ENCODE measurements at places on chromosomes 4 and X.

GRCh38 chr4:125727931-125728330 lies 413.2 kb downstream of the FAT4 start:
- no peak for DNase-seq

DNA sequence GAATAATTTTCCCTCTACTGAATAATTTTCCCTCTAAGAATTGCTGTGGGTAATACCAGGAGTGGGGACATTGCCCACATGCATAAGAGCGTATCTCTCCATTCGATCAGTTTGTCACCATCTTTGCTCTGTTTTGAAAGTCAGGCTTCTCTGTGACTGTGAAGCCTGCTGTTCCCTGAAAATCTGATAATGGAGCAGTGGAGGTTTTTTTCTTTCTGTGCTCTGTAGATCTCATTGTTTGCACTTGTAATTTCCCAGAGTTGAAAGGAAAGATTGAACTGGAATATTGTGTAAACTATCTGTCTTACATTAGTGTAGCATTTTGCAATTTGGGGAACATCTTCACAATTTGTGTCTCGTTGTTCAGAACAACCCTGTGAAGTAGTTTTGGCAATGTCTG lies 4.3 kb downstream of the ZXDB start:
- DNase-seq: no peak

GRCh38 chrX:35664833-35665232 lies 133.3 kb upstream of the MAGEB16 start:
- DNase-seq: no peak

GRCh38 chr4:1834047-1834775 lies 21.7 kb downstream of the LETM1 start:
- no peak for DNase-seq

DNA sequence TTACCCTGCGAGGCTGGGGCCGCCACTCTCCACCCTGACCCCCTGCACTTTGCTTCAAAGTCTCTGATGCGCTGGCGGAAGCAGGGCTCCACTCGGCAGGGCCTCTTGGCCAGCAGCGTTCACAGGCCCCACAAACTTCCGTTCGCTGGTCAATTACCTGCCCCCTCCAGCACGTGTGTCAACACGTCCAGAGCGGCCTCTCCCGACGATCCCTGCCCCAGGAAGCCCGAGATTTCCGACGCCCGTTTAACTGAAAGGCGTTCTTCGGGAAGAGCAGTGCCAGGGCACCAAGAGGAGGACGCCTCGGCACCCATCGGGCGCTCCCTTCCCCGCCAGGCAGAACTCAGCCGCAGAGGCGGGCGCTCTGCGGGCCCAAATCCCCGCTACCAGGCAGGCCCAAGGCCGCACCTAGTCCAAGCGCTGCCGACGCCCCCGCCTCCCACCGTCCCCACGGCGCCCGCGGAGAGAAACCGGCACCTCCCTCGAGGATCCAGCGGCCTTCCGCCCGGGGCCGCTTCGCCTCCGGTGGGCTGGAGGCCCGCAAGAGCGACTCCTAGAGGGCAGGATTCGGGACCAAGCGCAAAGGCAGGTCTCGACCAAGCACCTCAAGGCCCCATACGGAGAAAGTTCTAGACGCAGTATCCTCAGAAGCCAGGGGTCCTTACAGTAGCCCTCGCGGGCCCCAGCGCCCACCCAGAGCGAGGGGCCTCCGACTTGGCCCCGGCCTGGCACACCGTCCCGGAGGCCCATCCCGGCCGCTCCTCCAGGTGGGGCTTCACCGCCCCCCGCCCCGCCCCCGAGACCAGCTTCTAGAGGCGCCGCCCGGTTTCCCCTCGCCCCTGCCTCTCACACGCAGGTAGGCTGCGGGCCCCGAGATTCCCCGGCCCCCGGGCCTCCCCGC lies 586 bp downstream of the BCAP31 start:
- DNase-seq: peak; percentile 72

GRCh38 chr4:94650690-94651089 lies 107.1 kb upstream of the BMPR1B start:
- DNase-seq: peak; percentile 35

GRCh38 chrX:2595258-2595657 lies 94.5 kb upstream of the DHRSX start:
- DNase-seq: no peak

GRCh38 chr4:161856711-161857326 lies 307.0 kb downstream of the FSTL5 start:
- no peak for DNase-seq

DNA sequence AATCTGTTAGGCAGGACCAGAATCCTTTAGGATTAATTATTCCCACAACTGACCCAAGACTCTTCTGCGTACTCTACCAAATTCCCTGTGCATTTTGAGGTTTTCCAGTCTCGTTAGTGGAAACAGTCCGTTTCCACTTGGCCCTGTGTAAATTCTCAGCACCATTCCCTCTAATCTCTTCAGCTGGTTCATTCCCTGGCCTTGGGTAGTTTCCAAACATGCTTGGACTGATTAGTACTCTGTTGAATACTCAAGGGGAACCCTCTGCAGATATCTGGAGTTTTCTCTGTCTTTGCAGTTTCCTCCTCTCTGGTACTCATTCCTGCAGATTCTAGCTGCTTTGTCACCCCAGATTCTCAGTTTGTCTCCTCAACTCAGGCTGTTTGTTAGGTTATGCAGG lies 80.4 kb downstream of the ZFX start:
- DNase-seq: no peak

DNA sequence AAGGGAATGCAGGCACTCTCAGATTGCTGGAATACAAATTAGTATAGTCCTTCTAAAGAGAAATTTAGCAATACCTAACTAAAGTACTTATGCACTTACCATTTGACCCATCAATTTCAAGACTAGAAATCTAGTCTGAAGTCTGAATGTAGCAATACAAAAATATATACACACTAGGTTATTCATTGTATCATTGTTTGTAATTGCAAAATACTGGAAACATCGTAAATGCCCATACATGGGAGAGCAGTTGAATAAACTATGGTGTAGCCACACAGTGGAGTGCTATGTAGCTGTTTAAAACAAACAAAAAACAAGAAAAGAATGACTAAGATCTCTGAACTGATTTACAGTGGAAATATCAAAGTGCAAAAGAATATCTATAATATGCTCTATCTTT lies 346.4 kb downstream of the ZNF674 start:
- no peak for DNase-seq

- DNase-seq: no peak
Observed at GRCh38 chr4:108446556-108446955, 173.8 kb upstream of the RPL34 start.

DNA sequence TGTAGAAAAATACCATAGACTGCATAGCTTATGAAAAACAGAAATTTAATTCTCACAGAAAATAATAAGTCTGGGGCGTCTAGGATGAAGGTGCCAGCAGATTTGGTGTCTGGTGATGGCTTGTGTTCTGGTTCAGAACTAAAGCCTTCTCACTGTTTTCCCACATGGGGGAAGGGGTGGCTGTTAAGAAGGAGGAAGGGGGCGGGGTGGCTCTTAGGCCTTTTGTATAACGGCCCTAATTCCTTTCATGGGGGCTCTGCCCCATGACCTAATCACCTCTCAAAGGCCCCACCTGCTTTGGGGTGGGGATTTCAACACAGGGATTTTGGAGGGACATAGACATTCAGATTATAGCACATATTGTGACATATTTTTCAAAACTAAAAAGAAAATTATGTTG lies 173.2 kb upstream of the TECRL start:
- no peak for DNase-seq

GRCh38 chr4:119697887-119698393 lies 69.3 kb upstream of the PDE5A start:
- DNase-seq: no peak

GRCh38 chrX:153687121-153688039 lies at the start of gene SLC6A8:
TSS of gene SLC6A8 (plus strand) at chrX:153687926. CDS start at chrX:153688575, 649 bp downstream.
- no peak for DNase-seq

- DNase-seq: no peak
Observed at GRCh38 chr4:146959692-146960091, 14.0 kb upstream of the TTC29 start.

DNA sequence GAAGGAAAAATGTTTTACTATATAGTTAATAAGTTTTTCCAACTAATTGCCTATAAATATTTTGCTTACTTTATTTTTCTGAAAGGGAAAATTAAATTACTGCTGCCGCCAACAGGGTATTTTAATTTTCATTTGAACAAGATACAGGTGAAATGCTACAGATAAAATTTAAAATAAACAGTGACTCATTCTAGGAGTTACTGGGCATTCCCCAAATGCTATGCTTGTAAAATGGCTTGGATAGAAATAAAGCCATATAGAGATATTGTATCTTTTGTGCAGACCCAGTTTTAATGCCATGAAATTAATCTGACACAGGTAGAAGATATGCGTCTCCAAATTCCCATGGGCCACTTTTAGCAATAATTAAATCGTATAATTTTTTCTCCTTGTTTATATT lies 144.5 kb downstream of the NAP1L3 start:
- DNase-seq: no peak

GRCh38 chr4:6527683-6528595 lies 47.0 kb upstream of the MAN2B2 start:
- no peak for DNase-seq

GRCh38 chr4:4521136-4521535 lies 20.7 kb downstream of the STX18 start:
- no peak for DNase-seq

DNA sequence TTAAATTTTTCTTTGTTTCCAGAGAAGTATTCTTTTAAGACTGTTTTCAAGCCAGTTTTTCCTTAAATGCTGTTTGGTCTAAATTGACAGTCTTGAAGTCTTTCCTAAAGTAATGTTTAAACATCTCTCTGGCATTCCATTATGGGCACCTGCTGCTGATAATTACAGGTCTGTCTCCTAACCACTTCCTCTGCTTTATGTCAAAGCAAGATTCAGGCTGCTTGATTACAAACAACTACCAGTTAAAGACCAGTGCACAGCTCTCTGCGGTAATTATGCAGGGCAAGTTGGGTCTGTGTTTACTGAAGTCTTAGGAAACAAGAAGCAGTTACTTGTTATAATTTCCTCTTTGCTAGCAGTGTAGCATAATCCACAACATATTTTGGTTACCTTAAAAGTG lies 17.6 kb downstream of the UNC5C start:
- no peak for DNase-seq

- DNase-seq: no peak
Observed at GRCh38 chr4:82261084-82261483, 112.7 kb downstream of the HNRNPD start.

DNA sequence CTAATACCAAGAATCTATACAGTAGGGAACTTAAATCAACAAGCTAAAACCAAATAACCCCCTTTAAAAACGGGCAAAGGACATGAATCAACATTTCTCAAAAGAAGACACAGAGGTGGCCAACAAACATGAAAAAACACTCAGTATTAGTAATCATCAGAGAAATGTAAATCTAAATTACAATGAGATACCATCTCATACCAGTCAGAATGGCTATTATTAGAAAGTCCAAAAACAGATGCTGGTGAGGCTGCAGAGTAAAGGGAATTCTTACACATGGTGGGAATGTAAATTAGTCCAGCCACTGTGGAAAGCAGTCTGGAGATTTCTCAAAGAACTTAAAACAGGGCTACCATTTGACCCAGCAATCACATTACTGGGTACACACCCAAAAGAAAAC lies 167.8 kb downstream of the PACRGL start:
- no peak for DNase-seq

DNA sequence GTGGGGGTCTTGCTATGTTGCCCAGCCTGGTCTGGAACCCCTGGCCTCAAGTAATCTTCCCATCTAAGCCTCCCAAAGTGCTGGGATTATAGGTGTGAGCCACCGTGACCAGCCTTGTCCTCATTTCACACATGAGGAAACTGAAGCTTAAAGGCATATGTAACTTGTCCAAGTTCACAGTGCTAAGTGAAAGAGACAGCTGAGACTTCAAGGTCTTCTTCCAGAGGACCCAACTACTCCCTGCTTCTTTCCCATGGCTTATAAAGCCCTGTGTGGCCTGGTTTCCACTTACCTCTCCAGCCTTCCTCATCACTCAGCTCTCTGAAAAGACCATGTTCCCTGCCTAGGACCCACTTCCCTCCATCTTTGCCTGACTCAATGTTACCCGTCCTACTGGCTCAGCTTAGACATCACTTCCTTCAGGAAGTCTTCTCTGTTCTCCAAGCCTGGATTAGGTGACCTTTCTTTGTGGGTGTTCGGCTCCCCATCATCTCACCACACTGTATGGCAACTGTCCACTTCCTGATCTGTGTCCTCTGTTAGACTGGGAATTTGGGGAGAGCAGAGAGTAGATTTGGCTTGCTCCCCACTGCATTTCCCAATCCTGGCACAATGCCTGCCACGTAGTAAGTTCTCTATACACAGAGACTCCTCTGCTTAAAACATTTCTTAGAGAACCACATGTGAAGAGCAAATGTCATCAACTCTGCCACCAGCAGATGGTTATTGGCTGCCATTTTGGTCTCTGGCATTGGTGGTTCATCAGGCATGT lies 30.4 kb upstream of the LAMP2 start:
- no peak for DNase-seq

GRCh38 chr4:2859514-2859913 lies 15.9 kb downstream of the ADD1 start:
- no peak for DNase-seq

GRCh38 chr4:147793569-147794313 lies 61.9 kb downstream of the ARHGAP10 start:
- no peak for DNase-seq

- DNase-seq: no peak
Observed at GRCh38 chr4:71866212-71866885, 82.5 kb upstream of the GC start.

- no peak for DNase-seq
Observed at GRCh38 chrX:31543634-31544033, 471.8 kb upstream of the FTHL17 start.

DNA sequence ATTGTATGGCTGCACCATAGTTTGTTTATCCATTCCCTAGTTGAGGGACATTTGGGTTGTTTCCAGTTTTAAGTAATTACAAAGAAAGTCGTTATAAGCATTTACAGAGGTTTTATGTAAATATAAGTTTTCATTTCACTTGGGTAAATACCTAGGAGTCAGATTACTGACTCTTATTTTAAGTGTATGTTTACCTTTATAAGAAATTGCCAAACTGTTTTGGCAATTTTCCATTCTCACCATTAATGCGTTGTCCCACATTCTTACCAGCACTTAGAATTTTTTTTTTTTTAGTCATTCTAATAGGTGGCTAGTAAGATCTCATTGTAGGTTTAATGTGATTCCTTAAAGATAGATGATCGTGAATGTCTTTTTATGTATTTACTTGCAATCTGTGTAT lies 121.5 kb upstream of the NR3C2 start:
- no peak for DNase-seq

Data from dermis microvascular lymphatic vessel endothelial cell (primary cell).